ENCODE measurements at places on chromosomes 5 and 9.

DNA sequence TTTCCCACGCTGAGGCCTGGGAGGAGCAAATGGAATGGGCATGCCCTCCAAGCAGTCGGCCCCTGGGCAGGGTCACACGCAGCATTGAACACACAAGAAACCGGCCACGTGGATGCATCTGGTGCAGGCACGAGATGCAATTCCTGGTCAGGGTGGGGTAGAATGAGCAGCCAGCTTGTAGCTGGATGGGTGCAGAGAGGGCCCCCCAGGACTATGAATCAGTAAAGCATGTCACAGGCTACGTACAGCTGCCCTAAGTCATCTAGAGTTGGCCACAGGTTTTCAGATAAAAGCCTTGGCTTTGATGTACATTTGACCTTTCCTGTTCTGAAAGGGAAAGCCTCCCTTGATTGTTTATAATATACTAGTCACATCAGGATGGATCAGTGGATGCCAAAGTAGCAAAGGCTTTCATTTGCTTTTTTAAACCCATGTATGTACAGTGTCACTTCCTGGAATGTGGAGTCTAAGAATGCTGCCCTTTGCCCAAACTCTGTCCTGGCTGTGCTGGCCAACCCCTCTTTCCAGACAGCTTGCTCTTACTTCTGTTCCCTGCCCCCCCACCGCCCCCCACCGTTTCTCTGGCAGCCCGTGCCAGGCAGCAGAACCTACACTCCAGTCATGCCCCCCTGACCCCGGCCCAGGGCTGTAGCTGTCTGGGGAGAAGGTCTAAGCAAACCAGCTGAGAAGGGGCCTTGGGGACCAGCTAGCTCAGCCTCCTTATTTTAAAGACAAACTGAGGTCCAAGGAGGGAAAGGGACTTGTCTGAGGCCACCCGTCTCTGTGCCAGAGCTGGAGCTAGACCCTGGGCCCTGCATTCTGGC, 169.2 kb downstream of the HSPA4 start:
- DNase-seq = no peak

GRCh38 chr5:14142202-14142826, 828 bp upstream of the TRIO start:
- peak; percentile 20 for DNase-seq

- no peak for DNase-seq
Observed at GRCh38 chr5:54758038-54758437, 227.4 kb downstream of the ESM1 start.

DNA sequence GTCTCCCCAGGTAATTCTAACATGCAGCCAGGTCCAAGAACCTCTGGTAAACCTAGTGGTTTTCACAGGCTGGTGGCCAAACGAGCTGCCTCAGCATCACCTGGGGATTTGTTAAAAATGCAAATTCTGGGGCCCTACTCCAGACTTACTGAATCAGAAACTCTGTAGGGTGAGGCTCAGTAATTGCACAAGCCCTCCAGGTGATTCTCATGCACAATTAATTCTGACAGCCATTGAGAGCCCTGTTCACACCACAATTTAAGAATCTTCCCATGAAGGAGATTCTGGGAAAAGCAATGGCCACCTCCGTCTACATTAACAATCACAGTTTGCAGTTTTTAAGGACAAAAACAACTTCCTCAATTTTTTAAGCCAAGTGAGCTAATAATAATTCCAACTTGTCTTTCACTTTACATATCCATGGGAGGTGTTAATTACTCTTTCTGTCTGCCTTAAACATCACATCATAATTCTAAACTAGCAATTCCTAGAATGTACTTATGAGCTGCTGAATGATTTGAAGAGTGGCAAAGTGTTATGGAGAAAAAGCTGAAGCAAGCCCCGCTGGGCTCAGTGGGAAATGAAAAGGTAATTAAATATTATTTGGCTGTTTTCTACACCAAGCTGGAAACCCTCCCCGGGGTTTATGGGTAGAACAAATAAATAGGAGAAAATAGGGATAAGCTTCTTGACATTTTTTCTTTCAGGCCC, 70.0 kb downstream of the GLDC start:
- DNase-seq = no peak

GRCh38 chr5:168362097-168362885, 70.8 kb downstream of the WWC1 start:
- DNase-seq = no peak

DNA sequence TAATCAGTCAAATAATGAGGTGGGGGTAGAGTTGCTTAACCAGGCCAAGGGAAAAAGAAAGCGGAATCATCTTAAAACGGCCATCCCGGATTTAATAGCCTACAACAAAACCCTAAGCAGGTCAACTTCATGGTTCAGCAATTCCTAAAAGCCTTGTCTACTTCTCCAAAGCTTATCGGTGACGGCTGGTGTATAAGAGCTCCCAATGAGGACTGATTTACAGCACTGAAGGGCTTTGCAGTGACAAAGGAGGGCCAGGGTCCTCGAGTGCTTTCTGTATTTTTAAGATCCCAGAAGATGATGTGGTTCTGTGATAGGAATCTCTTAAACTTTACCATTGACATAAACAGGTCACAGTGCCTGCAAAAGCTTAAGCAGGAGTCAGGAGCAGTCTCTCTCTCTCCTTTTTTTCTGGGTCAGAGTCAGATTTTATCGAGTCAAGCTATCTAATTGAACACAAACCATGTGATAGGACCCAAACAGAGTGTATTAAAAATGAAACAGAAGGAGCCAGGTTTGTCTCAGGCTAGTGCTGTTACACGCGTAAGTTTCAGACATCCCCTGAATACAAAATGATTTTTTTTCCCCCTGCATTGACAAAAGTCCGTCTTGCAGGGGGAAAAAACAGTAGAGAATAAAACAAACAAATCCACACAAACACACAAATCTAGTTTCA, 663.6 kb upstream of the ZNF608 start:
- DNase-seq = peak; percentile 8

DNA sequence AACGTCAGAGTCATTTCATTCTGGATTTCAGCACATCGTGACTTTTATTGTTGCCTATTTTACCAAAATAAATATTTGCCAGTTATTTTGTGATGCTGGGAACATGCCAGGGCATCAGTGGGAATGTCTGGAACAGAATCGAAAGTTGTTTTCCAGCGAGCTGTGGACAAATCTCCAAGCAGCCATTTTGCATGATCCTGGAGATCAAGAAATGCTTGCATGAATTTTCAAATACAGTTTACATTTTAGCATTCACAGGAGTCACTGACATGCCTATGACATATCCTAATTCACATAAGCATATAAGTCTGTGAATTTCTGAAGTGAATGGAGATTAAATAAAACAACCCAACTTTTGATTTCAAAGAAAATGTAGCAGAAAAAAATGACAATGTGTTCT, 119.4 kb downstream of the VCAN start:
- DNase-seq = no peak

GRCh38 chr5:166618526-166618925, 1672.9 kb upstream of the WWC1 start:
- no peak for DNase-seq

- DNase-seq = no peak
Observed at GRCh38 chr5:33339413-33339812, 101.4 kb upstream of the TARS1 start.

GRCh38 chr5:136193322-136193935, 467 bp upstream of the SMIM32 start:
- DNase-seq = no peak
